ENCODE measurements at places on chromosomes 4 and X. TPM values are rescaled to one million over a fixed set of nuclear protein-coding genes. Genes with fewer than 3 reads are reported as not detected.

The MGST2 gene
- 37.7 TPM for total RNA-seq

DNA sequence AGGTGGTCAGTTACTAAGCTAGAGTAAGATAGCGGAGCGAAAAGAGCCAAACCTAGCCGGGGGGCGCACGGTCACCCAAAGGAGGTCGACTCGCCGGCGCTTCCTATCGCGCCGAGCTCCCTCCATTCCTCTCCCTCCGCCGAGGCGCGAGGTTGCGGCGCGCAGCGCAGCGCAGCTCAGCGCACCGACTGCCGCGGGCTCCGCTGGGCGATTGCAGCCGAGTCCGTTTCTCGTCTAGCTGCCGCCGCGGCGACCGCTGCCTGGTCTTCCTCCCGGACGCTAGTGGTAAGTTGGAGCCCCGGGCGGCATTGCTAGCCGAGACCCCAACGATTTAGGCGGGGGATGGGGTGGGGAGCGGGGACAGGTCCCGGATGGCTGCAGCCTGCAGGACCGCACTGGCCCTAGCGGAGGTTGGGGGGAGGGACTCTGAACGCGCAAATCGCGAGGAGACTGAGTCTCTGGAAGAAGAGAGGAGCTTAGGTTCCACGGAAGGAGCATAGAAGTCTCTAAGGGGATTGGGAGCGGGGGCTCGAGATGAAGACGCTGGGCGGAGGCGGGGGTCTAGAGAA lies 573 bp downstream of the HTR2C start:
- DNase-seq: no peak

- DNase-seq: no peak
These were observed 118.5 kb upstream of the PABPC4L start for GRCh38 chr4:134320048-134320447.

- no peak for DNase-seq
These were observed 221.2 kb upstream of the STK26 start for GRCh38 chrX:131801911-131802310.

- no peak for DNase-seq
These were observed 60.9 kb downstream of the C4orf51 start for GRCh38 chr4:145740806-145741205.

The NMU gene
- not detected for total RNA-seq

DNA sequence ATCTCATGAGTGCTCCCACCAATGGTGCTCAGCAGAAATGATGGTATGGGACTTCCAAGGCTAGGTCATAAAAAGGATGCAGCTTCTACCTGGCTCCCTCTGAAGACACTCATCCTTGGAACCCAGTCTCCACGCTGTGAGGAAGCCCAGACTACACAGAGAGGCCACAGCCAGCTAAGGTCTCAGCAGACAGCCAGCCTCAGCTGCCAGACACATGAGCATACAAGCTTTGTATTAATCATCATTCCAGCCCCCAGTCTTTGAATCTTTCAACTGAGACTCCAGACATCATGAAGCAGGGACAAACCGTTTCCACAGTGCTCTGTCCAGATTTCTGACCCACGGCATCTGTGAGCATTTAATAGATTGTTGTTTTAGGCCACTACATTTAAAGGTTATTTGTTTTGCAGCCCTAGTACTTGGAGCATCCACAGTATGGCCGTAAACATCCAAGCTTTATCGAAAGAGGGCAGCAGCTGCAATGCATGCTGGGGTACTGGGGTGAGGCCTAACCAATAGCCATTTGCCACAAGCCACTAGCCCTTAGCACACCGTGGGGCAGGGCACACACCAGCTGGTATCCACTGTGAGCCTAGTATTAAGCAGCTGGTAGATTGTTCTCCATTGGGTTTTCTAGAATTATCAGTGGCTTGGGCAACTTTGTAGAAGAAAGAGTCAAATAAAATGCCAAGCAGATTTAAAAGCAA lies 449.1 kb downstream of the BCOR start:
- DNase-seq: no peak

GRCh38 chrX:30495468-30495867 lies 82.1 kb downstream of the TASL start:
- no peak for DNase-seq

DNA sequence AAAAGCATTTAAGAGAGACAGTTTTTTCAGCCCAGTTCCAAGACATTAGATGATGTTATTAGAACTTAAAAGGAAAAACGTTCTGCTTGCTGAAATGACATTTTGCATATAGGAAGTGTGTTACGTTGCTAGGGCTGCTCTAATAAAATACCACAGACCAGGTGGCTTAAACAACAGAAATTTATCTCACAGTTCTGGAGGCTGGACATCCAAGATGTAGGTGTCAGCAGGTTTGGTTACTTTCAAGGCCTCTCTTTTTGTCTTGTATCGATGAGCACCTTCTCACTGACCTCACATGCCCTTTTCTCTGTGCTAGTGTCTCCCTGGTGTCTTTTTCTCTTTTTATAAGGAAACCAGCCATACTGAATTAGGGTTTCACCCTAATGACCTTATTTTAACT lies 204.7 kb downstream of the PACRGL start:
- no peak for DNase-seq

DNA sequence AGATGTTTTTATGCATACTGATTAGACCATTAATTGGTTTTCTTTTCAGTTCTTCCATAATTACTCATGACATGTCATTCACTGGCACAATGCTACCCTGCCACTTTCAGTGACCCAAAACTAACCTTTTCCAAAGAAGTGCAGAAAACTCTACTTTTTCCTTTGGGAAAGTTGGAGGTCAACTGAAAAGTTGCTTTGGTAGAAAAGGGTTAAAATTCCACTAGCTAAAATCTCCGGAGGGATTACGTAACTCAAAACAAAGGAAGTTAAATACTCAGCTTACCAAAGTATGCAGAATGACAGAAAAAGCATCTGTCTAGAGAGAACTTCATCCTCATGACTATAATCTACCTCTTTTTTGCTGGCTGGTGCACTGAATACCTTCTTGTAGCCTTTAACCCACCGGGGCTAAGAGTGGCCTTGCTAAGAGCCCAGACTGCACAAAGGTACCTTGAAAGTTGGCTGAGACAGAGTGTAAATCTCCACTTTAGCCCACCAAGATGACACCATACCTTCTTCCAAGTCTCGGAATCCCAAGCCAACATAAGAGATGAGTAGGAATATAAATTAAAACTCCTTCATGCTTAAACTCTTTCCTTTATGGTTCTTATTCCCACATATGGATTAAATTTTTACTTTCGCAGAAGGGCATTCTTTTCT lies 1099.5 kb upstream of the INTU start:
- no peak for DNase-seq

DNA sequence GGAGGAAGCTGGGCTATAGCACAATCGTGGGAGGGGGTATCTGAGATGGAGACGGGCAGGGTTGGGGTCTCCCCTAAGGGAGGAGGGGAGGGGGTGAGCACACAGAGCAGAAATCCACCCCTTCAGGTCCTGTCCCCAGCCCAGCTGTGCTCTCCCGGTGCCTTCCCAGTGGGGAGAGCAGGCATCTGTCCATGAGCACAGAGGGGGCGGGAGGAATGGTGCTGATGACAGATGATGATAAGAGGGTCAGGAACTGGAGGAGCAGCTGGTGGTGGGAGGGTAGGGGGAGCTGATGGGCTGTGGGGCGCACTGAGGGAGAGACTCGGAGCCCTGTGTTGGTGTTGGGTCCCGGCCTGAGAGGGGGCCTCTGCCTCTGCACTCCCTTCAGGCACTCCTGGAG lies 8.6 kb downstream of the ATP2B3 start:
- DNase-seq: no peak

DNA sequence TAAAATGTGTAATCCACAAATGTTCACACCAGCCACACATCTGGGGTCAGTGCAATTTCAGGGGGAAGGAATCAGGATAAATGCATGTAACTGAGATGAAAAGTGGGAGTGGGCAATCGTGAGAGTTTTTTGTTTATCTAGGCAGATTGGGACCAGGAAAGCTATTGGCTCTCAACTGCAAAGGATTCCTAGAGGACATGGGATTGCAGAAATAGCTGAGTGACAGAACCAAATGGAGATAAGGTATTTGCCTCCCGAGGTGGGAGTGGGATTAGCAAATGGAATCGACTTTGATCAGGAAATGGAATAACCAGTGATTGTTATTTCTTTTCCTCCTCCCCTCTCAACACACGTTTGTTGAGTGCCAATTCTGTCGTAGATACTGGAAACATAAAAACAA lies 38.9 kb upstream of the GJB1 start:
- no peak for DNase-seq

DNA sequence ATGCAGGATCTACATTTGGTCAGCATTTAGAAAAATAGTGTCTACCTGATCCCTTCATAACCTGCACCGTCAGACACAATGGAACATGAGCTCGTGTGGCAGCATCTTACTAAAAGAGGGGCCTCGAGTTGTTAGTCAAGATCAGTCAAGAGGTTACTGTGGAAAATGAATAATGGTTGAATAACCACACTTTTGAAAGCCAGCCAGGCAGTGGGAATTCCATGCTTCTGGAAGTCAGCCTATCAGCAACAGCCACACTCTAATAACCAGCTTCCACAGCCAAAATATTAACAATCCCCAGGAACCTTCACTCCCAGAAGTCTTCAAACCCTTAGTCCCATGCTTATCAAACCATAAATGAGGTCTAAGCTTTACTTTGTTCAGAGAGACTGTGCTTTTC lies 234.3 kb downstream of the HS3ST1 start:
- DNase-seq: no peak

DNA sequence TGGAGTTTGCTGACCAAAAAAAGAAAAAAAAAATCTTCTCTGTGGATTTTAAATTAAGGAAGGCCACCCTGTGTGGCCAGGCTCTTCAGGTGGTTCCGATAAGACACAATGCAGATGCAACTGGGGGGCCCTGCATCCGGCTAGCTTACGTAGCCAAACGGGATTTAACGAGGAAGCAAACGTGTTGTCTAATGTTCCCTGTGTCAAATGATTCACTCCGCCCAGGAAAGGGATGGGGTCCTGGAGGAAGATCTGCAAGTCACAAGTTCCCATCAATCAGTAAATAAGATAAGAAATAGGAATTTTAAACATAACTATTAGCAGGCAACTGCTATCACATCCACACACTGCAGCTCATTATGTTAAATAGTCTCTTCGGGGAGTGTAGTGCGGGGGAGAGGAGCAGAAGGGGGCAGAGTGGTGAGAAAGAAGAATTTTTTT lies 216.4 kb upstream of the GYPA start:
- no peak for DNase-seq

The ZNF630 gene
- total RNA-seq: 3.6 TPM

The NAT8L gene
- 0.17 TPM for total RNA-seq

- no peak for DNase-seq
These were observed 608 bp downstream of the RAPGEF2 start for GRCh38 chr4:159103384-159103990.

DNA sequence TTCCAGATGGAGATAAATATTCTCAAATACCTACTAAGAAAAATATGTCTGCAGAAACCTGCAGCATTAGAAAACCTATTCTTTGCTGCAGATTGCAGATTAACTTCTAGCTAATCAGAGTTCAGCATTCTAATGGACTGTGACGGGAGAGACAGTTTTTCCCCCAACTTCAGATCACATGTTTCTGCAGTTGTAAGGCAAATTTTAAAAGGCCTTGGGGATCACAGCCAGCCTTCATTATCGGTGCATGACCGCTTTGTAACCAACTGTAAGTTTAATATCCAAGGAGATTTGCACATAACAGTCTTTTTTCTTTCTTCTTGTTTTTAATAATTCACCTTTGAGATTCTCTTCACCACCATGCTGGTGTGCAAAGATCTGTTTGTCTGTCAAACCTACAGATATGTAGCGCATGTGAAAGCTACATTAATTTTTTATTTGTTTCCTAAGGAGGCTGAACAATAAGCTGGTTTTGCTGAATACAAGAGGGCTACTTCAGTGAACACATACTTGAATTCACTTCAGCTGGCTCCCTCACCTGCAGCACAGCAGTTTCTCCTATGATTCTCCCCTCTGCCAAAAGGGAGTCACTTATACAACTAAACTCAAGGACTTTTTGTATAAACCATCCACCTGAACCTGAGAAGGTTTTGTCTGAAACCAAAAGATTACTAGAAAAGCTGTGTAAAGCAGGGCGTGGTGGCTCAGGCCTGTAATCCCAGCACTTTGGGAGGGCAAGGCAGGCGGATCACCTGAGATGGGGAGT lies 488.5 kb downstream of the RPA4 start:
- no peak for DNase-seq

DNA sequence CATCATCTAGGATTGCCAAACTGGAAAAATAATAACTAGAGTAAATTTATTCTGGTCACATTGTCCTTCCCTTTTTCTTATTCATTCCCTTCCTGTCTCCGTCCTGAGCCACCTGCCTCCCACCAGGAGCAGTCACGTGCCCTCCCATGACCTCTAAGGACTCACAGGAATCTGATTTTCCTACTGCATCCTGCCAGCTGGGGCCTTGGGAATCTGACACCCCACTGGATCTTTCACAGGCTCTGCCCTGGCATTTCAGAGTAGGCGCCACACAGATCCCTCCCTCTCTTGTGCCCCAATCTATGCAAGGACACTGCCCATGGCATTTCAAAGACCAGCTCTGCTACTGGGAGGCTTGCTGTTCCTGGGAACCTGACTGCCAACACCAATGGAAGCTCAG lies 520.5 kb downstream of the PPARGC1A start:
- no peak for DNase-seq

GRCh38 chrX:30653415-30654131 lies at the start of gene GK:
Gene GK, plus strand, starts transcription at chrX:30653423. Its CDS starts 115 bp downstream, at chrX:30653538.
- DNase-seq: no peak

GRCh38 chrX:107429090-107429489 lies 20.4 kb upstream of the FRMPD3 start:
- DNase-seq: no peak

The FGD1 gene
- 11.4 TPM for total RNA-seq
